ENCODE measurements at places on chromosomes 3 and 15. TPM values are rescaled to one million over a fixed set of nuclear protein-coding genes. Genes with fewer than 3 reads are reported as not detected.
A peak's percentile ranks its signal among the peaks of the same experiment; 100 is the strongest.

GRCh38 chr3:147423537-147423797, 14.3 kb downstream of the ZIC1 start:
- no peaks in the 10 kb centered on the region for H3K36me3 ChIP-seq
- no peak for DNase-seq
- H3K4me3 ChIP-seq: no peak overlapping the region
- peaks cover 97% of the 10 kb centered on the region for H3K27me3 ChIP-seq

DNA sequence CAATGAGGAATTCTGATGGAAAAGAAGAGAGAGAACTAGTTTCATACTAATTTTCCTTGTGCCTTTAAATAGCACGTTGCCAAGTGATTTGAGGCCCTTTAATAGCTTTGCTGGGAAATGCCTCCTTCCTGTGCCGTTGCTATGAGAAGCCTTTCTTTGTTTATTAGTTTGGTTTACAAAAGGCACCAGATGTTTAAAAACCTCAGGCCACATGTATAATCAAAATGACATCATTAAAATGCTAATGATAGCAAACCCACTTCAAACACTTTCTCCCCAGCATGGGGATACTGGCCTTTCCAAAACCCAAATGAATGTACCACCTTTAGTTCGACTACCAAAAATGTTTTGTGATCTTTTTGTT, 50.0 kb upstream of the TBC1D23 start:
- H3K4me1 ChIP-seq: peaks cover 11% of the 10 kb centered on the region
- no peaks in the 10 kb centered on the region for H3K36me3 ChIP-seq
- no peak overlapping the region for H3K4me3 ChIP-seq
- H3K27ac ChIP-seq: peak overlapping the region; percentile 57
- DNase-seq: no peak
- H3K27me3 ChIP-seq: no peaks in the 10 kb centered on the region

GRCh38 chr3:179069762-179070390, 1.7 kb downstream of the ZMAT3 start:
- no peaks in the 10 kb centered on the region for H3K36me3 ChIP-seq
- no peak overlapping the region for H3K4me3 ChIP-seq
- H3K4me1 ChIP-seq: no peaks in the 10 kb centered on the region
- no peak overlapping the region for H3K27ac ChIP-seq

The MINDY4B gene
- not detected for total RNA-seq

- no peak overlapping the region for H3K4me3 ChIP-seq
- H3K36me3 ChIP-seq: no peaks in the 10 kb centered on the region
- H3K27ac ChIP-seq: no peak overlapping the region
- H3K4me1 ChIP-seq: peaks cover 9% of the 10 kb centered on the region
- H3K27me3 ChIP-seq: no peaks in the 10 kb centered on the region
- no peak for DNase-seq
Observed at GRCh38 chr3:172216911-172217310, 177.5 kb downstream of the FNDC3B start.

The RPL29 gene
- 1,120 TPM for total RNA-seq

GRCh38 chr15:78098131-78098755, 5.9 kb downstream of the SH2D7 start:
- no peaks in the 10 kb centered on the region for H3K27me3 ChIP-seq
- DNase-seq: no peak
- H3K4me1 ChIP-seq: no peaks in the 10 kb centered on the region
- H3K36me3 ChIP-seq: no peaks in the 10 kb centered on the region
- no peak overlapping the region for H3K4me3 ChIP-seq

- no peaks in the 10 kb centered on the region for H3K36me3 ChIP-seq
- H3K4me1 ChIP-seq: peaks cover 27% of the 10 kb centered on the region
- H3K27me3 ChIP-seq: no peaks in the 10 kb centered on the region
Observed at GRCh38 chr3:50609071-50609762, 2.4 kb downstream of the CISH start.

- H3K27me3 ChIP-seq: no peaks in the 10 kb centered on the region
- H3K27ac ChIP-seq: no peak overlapping the region
- no peak overlapping the region for H3K4me3 ChIP-seq
- H3K36me3 ChIP-seq: no peaks in the 10 kb centered on the region
Observed at GRCh38 chr3:35393901-35394799, 245.2 kb upstream of the ARPP21 start.

The SEC22A gene
- total RNA-seq: 103 TPM

The TRIP4 gene
- total RNA-seq: 1.2 TPM

- H3K4me1 ChIP-seq: no peaks in the 10 kb centered on the region
- no peaks in the 10 kb centered on the region for H3K36me3 ChIP-seq
- H3K4me3 ChIP-seq: no peak overlapping the region
- H3K27ac ChIP-seq: no peak overlapping the region
- DNase-seq: no peak
Observed at GRCh38 chr3:130838898-130839600, 54.8 kb upstream of the ATP2C1 start.

The TTLL13 gene
- 0.41 TPM for total RNA-seq

GRCh38 chr3:49024449-49024848, 2.5 kb downstream of the NDUFAF3 start:
- H3K4me1 ChIP-seq: peaks cover 5% of the 10 kb centered on the region
- no peak overlapping the region for H3K27ac ChIP-seq
- no peaks in the 10 kb centered on the region for H3K27me3 ChIP-seq
- no peak overlapping the region for H3K4me3 ChIP-seq
- DNase-seq: no peak

The CCR5 gene
- not detected for total RNA-seq
